A549 treated with Mapracorat at 1 μM for 4 hours (cell line): ENCODE measurements at places on chromosomes 11 and 22. TPM values are rescaled to one million over a fixed set of nuclear protein-coding genes. Genes with fewer than 3 reads are reported as not detected.

B3GAT1 gene
- total RNA-seq: not detected in 5 replicates

WBP2NL gene
- total RNA-seq: 0.15 to 0.22 TPM in 2 of 5 replicates, not detected in the others

INCENP gene
- 43.9 to 57.8 TPM (median 51.8 TPM) in 5 replicates for total RNA-seq

BRSK2 gene
- 4.5 to 7.8 TPM (median 6.3 TPM) in 5 replicates for total RNA-seq

KCNK7 gene
- 0.28 to 1.5 TPM (median 0.86 TPM) in 5 replicates for total RNA-seq

PANX3 gene
- not detected in 5 replicates for total RNA-seq

WNT7B gene
- total RNA-seq: 52.5 to 78.3 TPM (median 68.5 TPM) in 5 replicates

KCNQ1 gene
- 0.23 to 0.89 TPM (median 0.63 TPM) in 5 replicates for total RNA-seq

INPP5J gene
- 0.44 to 0.56 TPM (median 0.54 TPM) in 5 replicates for total RNA-seq

TECTA gene
- 0.02 to 0.06 TPM (median 0.05 TPM) in 5 replicates for total RNA-seq

PGM2L1 gene
- total RNA-seq: 10.7 to 17.8 TPM (median 16.3 TPM) in 5 replicates

TRAF6 gene
- 6.9 to 7.6 TPM (median 7.5 TPM) in 5 replicates for total RNA-seq

NCF4 gene
- total RNA-seq: 0.12 TPM in 1 of 5 replicates, not detected in the others

RTN4R gene
- total RNA-seq: 7.0 to 14.6 TPM (median 12.4 TPM) in 5 replicates

OR52E8 gene
- total RNA-seq: not detected in 5 replicates

POLD3 gene
- total RNA-seq: 15.2 to 19.4 TPM (median 17.3 TPM) in 5 replicates

TRIM66 gene
- total RNA-seq: 1.7 to 2.4 TPM (median 1.9 TPM) in 5 replicates

C11orf97 gene
- not detected in 5 replicates for total RNA-seq

MUC5B gene
- total RNA-seq: 1.5 to 4.9 TPM (median 2.8 TPM) in 5 replicates

TUB gene
- total RNA-seq: 5.0 to 6.9 TPM (median 6.4 TPM) in 5 replicates

VPREB1 gene
- not detected in 5 replicates for total RNA-seq

HEPHL1 gene
- not detected in 5 replicates for total RNA-seq

YWHAH gene
- total RNA-seq: 134 to 147 TPM (median 143 TPM) in 5 replicates

E2F8 gene
- 5.5 to 7.4 TPM (median 6.3 TPM) in 5 replicates for total RNA-seq

CDC42BPG gene
- 0.93 to 2.0 TPM (median 1.5 TPM) in 5 replicates for total RNA-seq

APLP2 gene
- 153 to 181 TPM (median 175 TPM) in 5 replicates for total RNA-seq

MS4A7 gene
- not detected in 5 replicates for total RNA-seq

SEPTIN3 gene
- 1.0 to 1.4 TPM (median 1.2 TPM) in 5 replicates for total RNA-seq

SHANK2 gene
- 5.5 to 8.8 TPM (median 6.9 TPM) in 5 replicates for total RNA-seq

TRIM49 gene
- 0.09 to 0.14 TPM in 2 of 5 replicates, not detected in the others for total RNA-seq

OTOG gene
- total RNA-seq: not detected in 5 replicates

NUP98 gene
- total RNA-seq: 58.6 to 74.2 TPM (median 66.4 TPM) in 5 replicates

UCP2 gene
- total RNA-seq: 79.3 to 96.8 TPM (median 84.6 TPM) in 5 replicates

LSP1 gene
- 1.2 to 1.6 TPM (median 1.4 TPM) in 5 replicates for total RNA-seq

DDIAS gene
- total RNA-seq: 13.0 to 18.5 TPM (median 15.2 TPM) in 5 replicates

OR52I2 gene
- total RNA-seq: not detected in 5 replicates

B4GAT1 gene
- 12.7 to 20.1 TPM (median 17.5 TPM) in 5 replicates for total RNA-seq

TMEM191B gene
- 0.75 to 2.3 TPM (median 1.3 TPM) in 5 replicates for total RNA-seq

CLCF1 gene
- 33.6 to 42.2 TPM (median 40.3 TPM) in 5 replicates for total RNA-seq
